Skeletal muscle tissue (tissue), 5 donors: ENCODE measurements at places on chromosomes 1 and 21. TPM values are rescaled to one million over a fixed set of nuclear protein-coding genes. Genes with fewer than 3 reads are reported as not detected.

Gene IVL
- total RNA-seq: not detected

Gene GBP1
- total RNA-seq: 14.6 TPM

Gene FCRL1
- total RNA-seq: under 0.01 TPM

Gene KRTAP10-5
- not detected for total RNA-seq

Gene GJA9
- total RNA-seq: not detected

Gene TARS2
- total RNA-seq: 21.4 TPM

Gene MSH4
- total RNA-seq: 1.0 TPM

Gene DYNLT4
- not detected for total RNA-seq

Gene TMEM200B
- total RNA-seq: 6.8 TPM

Gene B3GALNT2
- total RNA-seq: 48.5 TPM

Gene AQP10
- total RNA-seq: not detected

Gene CRNN
- not detected for total RNA-seq

Gene TMEM63A
- total RNA-seq: 12.0 TPM

Gene FOXD3
- 5.2 TPM for total RNA-seq

Gene NR5A2
- 4.2 TPM for total RNA-seq

Gene IFI44L
- total RNA-seq: 7.3 TPM

Gene CD5L
- total RNA-seq: not detected

Gene LYPD8
- total RNA-seq: not detected
